Cardiac septum (tissue), 1 donor: ENCODE measurements at places on chromosomes 16 and 17. TPM values are rescaled to one million over a fixed set of nuclear protein-coding genes. Genes with fewer than 3 reads are reported as not detected.

The MEIOC gene
- not detected for total RNA-seq

DNA sequence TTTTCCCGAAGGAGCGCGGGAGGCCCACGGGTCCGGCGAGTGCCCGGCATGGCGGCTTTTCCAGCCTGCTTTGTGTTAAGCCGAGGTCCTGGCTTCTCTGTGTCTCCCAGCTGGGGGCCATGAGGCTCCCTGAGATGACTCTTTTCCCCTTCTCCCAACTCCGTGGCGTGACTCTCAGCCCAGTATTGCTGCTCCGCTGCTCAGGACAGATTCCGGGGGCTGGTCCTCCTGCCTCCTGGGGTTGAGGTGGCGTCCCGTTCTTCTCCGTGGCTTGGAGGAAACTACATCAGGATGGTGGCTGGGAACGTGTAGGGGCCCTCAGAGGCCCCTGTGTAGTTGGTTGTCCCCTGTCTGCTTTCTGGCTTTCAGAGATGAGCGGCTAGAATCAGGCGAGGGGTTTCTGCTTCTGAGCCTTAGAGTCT is 951 bp downstream of the GPS1 start:
- DNase-seq = no peak

DNA sequence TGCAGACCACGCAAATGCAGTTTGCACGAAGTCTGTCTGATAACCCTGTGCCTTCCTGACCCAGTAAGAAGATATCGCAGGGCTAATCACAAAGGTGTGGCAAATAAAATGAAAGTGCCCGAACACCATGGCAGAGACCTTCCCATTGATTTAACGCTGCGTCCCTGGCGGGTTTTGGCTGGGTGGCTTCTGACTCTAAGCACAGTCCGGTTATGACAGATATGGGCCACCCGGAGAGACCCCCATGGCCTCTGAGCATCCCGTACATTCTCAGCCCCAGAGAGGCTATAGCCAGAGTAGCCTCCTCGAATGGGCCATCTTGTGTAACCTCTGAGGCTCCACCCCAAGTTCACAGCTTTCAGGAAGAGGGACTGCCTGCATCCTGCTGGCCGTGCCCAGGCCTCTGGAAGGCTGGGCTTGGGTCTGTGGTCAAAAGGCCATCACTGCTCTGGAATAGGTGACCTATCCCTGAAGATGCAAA is 5.5 kb downstream of the FOXC2 start:
- DNase-seq = no peak

The MYO15B gene
- total RNA-seq = 62.8 TPM

DNA sequence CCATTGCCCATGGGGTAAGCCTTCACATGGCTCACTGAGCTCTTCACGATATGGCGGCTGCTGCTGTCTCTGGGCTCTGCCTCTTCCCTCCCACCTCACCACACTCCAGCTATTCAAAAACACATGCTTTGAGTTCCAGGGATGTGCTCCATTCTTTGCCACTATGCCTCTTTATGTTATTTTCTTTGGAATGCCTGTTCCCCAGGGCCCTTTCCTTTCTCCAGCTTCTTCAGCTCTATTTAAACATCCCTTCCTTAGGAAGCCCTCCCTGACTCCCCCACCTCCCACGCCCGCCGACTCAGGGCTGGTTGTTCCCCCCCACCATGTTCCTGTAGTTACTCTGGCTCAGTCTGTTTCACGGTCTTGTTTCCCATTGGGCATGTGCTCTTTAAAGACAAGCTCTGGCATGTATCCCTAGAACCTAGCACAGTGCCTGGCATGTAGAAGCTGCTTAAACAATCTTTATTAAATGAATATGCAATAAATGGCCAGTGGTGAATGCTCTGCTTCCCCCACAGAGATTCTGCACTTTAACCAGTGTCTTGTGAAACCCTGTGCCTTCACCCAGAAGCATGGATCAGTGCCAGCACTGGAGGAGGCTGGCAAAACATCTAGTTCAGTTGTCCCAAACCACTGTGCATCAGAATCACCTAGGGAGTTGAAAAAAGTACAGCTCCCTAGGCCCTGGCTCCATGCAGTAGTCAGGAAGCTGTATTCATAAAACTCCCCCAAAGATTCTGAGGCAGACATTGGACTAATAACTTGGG is 6.9 kb downstream of the MYCBPAP start:
- no peak for DNase-seq

DNA sequence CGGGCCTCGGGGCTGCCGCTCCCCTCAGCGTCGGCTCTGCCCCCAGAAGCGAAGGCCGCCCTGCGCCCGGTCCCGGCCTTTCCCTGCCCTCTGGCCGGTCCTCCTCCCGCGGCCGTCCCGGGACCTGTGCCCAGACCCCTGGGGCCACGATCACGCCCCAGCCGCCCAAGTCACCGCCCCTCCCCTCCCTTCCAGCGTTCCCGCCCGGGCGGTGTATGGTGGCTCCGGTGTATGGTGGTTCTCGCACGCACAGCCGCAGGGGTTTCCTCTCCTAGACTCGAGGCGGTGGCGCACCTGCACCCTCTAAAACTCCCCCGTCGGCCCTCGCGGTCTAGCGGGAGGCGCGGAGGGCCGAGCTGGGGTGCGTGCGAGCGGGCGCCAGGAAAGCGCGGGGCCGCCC is 10.0 kb downstream of the TIGD7 start:
- DNase-seq = no peak

GRCh38 chr17:39706921-39707337 is 7.1 kb downstream of the ERBB2 start:
- DNase-seq = no peak

DNA sequence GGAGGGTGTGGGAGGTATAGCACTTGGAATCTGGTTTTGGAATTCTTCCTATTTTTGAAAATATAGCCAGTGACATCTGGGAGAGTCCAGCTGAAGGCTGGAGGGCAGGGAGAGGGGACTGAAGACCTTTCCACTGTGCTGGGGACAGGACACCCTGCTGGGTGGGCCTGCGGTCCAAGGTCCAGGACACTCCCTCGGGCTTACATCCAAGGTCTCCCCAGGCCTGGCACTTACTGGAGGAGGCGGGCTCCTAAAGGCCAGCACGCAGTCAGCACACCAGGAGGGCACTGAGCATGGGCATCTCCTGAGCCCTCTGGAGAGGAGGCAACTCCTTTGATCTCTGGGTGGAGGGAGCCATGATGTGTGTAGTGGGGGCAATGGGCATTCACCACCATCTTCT is 35.5 kb upstream of the ETV4 start:
- no peak for DNase-seq

DNA sequence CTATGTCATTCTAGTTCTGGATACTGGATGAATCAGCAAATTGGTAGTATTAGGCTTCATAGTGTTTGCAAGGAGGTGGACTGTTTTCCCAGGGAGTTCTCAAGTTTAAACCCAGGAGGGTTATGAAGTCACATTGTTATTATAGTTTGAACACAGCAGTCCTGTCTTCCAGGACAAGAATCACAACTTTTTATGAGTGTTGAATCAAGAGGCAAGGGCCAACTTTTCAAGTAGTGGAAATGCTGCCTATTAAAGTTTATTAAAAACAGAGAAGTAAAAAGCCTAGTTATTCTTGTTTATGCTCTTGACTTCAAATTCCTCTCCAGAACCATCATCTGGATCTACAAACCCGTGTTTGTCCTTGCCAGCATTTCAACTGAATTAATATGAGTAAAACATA is 86.3 kb upstream of the GOT2 start:
- no peak for DNase-seq

DNA sequence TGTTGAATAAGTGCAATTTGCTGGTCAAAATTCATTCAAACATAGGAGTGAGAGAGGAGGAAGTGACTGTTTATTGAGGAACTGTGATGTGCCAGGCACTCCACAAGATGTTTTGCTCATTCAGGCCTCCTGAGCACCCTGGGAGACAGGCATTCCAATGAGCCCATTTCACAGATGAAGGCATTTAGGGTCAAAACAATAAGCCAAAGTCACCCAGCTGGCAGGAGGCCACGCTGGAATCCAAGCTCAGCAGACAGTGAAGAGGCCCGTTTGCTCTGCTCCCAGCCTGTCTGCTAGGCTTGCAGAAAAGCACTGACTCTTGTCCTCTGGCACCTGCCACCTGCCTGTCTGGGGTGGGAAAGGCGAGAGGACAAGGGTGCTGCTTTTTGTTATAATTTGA is 10.1 kb upstream of the SLC25A39 start:
- no peak for DNase-seq

The FOXL1 gene
- total RNA-seq = 1.2 TPM

GRCh38 chr17:76925441-76925891 is 57.3 kb downstream of the MGAT5B start:
- no peak for DNase-seq

The KRT36 gene
- total RNA-seq = not detected

GRCh38 chr17:79051306-79051705 is 23.3 kb upstream of the ENGASE start:
- DNase-seq = no peak

- DNase-seq = no peak
Measured at GRCh38 chr16:83887564-83887963, 11.4 kb upstream of the MLYCD start.

- DNase-seq = no peak
Measured at GRCh38 chr16:48596326-48596725, 13.7 kb downstream of the N4BP1 start.

The NXPH3 gene
- 4.4 TPM for total RNA-seq

GRCh38 chr17:78384479-78385175 is 6.2 kb downstream of the PGS1 start:
- DNase-seq = no peak

DNA sequence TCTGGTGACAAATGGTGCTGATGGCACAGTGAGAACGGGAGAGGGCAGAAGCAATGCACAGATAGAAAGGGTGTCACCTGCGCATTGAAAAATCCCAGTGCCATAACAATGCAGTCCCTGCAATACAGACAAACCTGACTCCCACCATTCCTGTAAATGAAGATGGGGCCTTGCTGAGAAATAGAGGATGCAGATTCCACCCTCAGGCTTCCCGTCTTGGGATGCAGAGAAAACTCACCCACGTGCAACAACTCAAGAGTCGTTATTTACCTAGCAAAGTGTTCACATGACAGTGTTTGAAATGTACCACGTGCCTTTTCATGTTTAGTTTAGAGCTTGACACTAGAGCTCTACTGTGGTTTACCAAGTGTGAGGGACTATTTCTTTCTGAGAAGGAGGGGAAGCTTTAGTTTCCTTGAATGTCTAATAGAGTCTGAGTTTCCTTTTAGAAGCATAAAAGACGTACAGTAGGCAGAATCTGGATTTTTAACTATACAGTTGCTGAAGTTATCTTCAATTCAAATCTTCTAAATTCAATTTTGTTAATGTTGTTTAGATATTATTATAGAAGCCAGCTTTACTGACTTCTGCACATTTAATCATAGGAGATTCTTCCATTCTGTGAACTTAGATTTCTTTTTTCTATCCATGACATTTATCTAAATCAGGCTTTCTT is 35.6 kb downstream of the WWOX start:
- no peak for DNase-seq

GRCh38 chr16:57999971-58000705 is at the start of gene ZNF319:
Gene ZNF319, minus strand, starts transcription at chr16:58000672. Its CDS starts 2,407 bp downstream, at chr16:57998265.
- DNase-seq = no peak

GRCh38 chr17:82272495-82273326 is 789 bp downstream of the CSNK1D start:
- DNase-seq = peak; percentile 89

The HAP1 gene
- 0.08 TPM for total RNA-seq

- no peak for DNase-seq
Measured at GRCh38 chr17:39699818-39700147, at the start of gene ERBB2. Gene ERBB2, plus strand, starts transcription at chr17:39700064. Its CDS starts 175 bp downstream, at chr17:39700239.

DNA sequence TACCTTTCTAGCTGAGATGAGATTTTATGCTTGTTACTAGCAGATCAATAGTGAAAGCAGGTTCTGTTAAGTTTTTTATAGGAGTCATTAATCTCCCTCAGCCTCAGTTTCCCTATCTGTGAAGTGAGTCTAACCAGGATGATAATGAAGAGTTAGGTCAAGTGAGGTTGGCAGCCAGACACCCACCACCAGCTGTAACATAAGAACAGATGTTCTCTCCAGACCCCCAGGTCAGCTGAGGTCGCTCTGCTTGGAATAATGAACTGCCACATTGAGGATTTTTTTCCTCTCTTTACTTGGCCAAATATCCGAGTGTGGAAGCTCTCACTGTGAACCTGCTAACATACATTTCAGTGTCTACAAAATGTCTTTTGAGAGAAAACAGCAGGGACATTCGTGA is 389.6 kb downstream of the WWOX start:
- no peak for DNase-seq

The SCIMP gene
- 0.62 TPM for total RNA-seq

The ST6GALNAC1 gene
- total RNA-seq = 1.9 TPM

The KRT27 gene
- not detected for total RNA-seq

DNA sequence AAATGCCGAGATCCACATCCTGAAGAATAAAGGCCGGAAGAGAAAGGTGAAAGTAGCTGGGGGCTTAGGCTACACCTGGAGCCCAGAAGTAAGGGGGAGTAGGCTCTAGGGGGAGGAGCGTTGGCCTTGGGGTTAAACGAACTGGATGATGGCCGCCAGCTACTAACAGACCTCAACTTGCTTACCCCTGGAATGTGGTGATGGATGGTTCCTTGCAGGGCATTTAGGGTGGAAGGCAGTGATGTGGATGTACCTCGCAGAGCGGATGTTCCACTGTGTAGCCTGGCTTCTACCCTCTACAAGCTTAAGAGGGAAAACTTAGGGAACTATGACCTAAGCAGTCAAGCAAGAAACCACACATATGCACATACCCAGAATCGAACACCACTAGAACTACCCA is 2.3 kb upstream of the MAZ start:
- DNase-seq = no peak

GRCh38 chr17:57892820-57893595 is 43.2 kb upstream of the MRPS23 start:
- DNase-seq = peak; percentile 95

The CDRT15 gene
- not detected for total RNA-seq

The FHOD1 gene
- 33.4 TPM for total RNA-seq

The BCKDK gene
- total RNA-seq = 56.4 TPM
